Upper lobe of right lung (tissue), 1 donor: ENCODE measurements at places on chromosomes 11 and 22.

DNA sequence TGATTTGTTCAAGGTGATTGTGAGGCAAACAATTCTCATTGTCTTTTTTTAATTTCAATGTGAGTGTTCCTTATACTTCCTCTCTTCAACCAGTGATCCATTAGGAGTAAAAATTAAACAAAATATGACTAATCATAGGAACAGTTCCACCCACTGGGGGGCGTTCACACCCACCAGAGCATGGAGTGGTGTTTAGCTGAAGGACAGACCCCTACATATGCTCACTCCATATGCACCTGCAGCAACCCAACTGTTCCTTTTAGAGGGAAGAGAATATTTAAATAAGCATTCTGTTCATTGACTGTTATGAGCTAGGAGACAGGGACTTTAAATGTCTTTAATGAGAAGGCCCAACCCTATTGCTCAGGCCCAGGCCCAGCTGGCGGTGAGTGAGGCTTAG is 78.7 kb upstream of the DRD2 start:
- DNase-seq, result no peak

- peak; percentile 3 for DNase-seq
Measured at GRCh38 chr11:68983801-68984200, 3.0 kb upstream of the MRGPRD start.

DNA sequence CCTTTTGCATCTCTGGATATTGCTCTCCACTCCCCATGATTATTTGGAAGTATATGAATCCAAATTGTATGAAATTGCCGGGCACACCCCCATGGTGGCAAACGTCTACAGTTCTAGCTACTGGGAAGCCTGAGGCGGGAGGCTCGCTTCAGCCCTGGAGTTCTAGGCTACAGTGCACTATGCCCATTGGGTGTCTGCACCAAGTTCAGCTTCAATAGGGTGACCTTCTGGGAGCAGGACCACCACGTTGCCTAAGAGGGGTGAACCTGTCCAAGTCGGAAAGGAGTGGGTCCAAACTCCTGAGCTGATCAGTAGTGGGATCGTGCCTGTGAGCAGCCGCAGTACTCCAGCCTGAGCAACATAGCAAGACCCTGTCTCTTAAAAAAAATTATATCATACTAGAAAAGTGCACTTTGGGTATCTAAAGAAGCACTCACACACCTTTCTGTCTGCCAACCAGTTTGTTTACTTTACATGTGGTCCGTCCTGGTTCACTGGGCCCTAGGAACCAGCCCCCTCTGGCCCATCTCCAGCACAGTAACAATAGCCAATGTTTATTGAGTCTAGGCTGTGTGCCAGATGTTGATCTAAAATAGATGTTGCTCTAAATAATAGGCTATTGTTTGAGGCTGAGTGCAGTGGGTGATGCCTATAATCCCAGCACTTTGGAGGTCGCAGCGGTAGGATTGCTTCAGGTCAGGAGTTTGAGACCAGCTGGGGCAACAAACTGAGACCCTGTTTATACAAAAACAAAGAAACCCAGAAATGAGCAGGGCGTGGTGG is 16.4 kb upstream of the KAT5 start:
- DNase-seq, result no peak

GRCh38 chr11:130183878-130184610 is 24.5 kb downstream of the ST14 start:
- no peak for DNase-seq

DNA sequence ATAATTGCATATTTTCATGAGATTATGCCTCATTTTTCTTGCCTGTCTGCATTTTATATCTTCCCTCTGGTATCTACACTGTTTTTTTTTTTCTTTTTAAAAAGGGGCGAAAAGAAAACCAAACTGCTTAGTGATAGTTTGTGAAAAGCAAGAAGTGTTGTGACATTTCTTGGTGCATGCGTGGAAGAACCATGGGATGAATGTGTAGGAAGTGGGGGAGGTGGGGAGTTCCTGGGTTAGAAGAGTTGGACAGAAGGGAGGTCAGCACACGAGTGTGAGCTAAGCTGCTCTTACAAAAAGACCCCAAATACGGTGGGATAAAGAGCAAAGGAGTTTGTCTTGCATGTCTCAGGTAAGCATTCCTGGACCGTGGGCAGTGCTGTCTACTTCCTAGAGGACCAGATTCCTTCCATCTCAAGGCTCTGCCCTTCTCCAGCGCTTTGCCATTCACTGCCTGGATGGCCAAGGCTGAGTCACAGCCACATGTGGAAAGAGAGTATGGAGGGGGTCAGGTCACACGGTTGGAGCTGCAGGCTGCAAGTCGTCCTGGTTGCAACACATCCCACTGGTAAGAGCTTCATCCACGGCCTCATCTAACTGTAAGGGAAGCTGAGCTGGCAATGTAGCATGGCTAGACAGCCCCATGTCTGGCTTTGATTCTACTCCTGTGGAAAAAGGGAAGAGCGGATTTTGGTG is 300.6 kb downstream of the DDX10 start:
- no peak for DNase-seq

DNA sequence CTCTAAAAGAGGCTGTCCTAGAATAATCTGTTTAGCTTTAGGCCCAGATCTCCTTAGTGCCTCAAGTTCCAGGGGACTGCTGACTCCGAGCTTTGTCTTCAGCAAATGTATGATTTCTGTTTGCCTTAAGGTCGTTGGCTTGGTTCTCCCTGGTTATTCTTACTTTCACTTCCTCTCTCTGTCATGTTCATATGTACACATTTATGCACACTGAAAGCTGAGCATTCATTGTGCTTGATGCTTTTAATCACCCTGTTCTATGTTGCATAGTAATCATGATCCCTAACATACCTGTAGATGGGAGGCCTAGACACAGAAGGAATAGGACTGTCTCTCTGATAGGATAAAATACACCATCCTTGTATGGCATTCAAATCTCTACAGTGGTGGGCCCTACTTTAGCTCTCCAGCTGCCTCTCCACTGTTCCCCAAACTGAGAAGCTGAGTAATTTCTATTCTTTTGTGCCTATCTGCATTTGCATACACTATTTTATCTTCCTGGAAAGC is 7.2 kb downstream of the PPFIBP2 start:
- DNase-seq, result no peak

- no peak for DNase-seq
Measured at GRCh38 chr11:130099356-130099755, 29.7 kb downstream of the APLP2 start.

GRCh38 chr11:10770626-10771254 is 19.7 kb downstream of the CTR9 start:
- DNase-seq, result no peak

- DNase-seq, result no peak
Measured at GRCh38 chr11:17293311-17293710, 16.8 kb downstream of the NUCB2 start.

- no peak for DNase-seq
Measured at GRCh38 chr22:28297504-28297903, 378.4 kb upstream of the PITPNB start.

- DNase-seq, result no peak
Measured at GRCh38 chr11:45794169-45794568, 10.8 kb upstream of the SLC35C1 start.

DNA sequence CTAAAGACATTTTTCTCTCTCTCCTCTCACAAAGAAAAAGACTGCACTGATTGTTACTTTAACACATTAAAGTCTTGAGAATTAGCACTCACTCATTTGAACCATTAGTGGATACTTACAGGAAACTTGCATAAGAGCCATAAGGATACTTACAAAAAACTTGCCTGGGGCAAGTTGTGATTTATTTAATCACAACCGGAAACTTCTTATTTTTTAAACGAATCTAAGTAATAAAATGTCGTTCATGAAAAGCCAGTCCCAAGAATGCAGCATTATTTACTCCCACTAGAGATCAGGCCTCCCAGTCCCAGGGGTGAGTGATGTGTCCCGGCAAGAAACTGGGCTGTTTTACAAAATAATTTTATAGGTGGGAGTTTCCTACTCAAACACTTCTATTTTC is 59.3 kb upstream of the TTC12 start:
- no peak for DNase-seq

DNA sequence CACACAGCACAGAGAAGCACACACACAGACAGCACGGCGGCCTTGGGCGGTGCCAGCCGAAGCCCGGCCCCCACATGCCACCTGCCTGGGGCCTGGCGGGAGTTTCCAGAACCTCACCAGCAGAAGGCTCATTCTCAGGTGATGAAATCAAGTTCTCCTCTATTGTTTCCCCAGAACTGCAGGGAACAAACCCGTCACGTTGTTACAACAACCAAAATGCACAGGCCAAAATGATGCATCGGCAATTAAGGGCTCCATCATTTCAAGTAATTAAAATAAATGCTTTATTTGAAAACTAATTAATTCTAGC is 30.8 kb downstream of the GNB1L start:
- DNase-seq, result peak; percentile 61

DNA sequence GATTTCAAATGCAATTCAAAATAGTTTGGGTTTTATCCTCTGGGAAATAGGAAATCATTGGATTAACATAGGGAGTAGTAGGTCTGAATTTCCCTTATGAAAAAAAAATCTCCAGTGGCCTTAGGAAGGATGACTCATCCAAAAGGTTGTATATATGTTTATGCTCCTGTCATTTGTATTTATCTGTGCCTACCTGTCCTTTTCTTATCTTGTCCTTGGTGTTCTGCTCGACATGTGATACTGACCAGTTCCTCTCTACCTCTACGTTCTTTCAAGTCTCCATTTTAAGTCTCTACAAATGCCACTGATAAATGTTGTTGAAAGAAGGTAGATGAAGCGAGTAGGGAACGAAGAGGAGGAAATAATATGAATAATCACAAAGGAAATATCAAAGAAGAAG is 3.0 kb upstream of the SOX6 start:
- no peak for DNase-seq

DNA sequence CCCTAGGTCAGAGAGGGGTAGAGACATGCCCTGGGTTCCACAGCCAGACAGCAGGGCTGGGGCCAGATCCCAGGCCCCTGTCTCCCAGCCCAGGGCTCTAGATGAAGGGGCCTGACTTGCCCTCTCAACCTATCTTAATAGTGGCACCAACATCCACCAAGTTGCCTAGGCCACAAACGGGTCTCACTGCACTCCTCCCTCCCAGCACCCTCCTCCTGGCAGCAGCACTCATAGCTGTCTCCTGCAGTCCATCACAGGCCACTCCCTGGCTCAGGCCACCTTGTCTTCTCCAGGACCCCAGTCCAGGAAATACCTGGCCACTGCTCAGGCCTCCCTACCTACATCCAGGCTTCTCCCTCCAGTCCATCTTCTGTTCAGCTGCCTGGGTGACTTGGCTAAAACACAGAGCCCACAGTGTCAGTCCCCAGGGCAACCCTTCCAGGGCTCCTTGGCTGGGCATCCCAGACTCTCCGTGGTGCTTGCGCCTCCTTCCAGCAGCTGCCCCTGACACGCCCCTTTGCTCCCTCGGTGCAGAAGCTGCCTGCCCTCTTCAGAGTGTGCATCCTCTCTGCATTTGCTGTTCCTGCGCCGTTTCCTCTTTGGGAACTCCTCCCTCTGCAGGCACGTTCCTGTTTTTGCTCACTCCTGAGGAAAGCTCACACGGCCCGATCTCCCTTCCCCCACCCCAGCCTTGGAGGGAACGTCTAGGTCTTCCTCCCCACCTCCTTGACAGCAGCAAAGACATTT is 40.5 kb downstream of the LRRC32 start:
- DNase-seq, result peak; percentile 74

DNA sequence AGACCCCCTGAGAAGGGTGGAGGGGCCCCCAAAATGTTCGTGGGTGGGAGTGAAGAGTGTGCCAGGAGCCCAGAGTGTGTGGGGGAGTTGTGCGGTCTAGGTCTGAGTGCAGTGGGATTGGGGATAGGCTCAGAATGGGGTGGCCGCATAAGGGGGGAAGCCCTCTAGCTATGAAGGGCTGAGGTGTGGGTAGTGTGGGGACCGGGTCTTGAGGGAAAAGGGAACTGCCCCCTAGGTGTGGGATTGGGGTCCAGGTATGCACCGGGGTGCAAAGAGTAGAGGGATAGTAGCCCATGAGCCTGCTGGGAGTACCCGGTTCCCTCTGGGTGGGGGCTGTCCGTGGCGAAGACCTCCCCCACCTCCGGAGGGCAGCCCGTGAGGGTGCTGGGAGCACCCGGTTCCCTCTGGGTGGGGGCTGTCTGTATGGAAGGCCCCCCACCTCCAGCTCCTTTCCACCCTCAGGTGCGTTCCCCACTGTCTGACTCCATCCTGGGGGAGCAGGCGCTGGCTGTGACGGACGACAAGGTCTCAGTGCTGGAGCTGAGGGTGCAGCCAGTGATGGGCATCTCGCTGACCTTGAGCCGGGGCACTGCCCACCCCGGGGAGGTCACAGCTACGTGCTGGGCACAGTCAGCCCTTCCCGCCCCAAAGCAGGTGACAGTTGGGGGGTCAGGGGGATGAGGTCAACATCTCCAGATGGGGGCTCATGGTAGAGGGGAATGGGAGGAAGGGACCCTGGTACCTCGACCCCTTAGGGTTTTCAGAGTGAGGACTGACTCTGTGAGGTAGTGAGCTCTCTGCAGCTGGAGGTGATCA is 10.7 kb downstream of the TMEM132A start:
- DNase-seq, result no peak

DNA sequence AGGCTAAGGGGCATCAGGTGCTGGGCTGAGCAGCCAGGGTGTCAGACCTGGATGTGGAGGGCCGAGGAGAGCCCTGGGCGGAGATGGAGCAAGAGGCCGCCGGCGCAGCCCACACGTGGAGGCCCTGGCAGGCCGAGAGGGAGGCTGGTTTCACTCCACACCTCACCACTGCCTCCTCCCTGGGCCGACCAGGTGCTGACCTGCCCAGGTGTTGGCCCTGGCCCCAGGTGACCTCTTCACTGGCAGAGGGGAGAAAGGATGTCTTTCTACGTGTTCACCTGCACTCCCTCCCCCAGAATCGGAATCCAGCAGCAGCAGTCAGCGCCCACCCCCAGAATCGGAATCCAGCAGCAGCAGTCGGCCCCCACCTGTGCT is 781 bp downstream of the ANO9 start:
- no peak for DNase-seq

DNA sequence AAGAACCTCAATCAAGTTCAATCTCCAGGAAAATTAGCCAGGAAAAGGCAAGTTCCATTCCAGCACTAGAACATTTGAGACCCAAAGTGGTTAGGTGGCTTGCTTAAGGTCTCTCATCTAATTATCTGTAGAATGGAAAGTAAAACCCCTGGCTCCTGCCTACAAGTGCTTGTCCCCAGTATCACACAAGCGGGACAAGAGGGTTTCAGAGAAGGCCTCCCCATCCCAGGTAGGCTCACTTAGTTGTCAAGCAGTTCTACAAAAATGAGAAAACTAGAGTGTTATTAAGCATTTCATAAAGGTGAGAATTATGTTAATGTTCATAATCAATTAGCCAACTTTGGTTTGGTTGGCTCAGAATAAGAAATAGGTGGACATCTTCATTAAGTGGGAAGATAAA is 5.5 kb downstream of the POU2AF1 start:
- no peak for DNase-seq

DNA sequence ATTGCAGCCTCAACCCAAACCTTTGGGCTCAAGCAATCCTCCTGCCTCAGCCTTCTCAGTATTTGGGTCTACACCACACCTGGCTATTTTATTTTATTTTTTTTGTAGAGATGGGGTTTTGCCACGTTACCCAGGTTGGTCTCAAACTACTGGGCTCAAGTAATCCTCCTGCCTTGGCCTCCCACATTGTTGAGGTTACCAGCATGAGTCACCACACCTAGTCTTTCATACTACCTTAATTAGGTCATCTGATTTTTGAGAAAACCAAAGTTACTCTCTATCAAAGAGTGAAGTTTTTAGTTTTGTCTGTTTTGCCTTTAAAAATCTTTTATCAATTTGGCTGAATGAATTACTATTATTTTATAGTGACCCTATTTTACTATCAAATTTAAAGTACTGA is 335.6 kb upstream of the LRRC4C start:
- no peak for DNase-seq
